ENCODE measurements at places on chromosomes 3 and 15.

- no peak for DNase-seq
Observed at GRCh38 chr3:99669879-99670555, 31.6 kb downstream of the COL8A1 start.

DNA sequence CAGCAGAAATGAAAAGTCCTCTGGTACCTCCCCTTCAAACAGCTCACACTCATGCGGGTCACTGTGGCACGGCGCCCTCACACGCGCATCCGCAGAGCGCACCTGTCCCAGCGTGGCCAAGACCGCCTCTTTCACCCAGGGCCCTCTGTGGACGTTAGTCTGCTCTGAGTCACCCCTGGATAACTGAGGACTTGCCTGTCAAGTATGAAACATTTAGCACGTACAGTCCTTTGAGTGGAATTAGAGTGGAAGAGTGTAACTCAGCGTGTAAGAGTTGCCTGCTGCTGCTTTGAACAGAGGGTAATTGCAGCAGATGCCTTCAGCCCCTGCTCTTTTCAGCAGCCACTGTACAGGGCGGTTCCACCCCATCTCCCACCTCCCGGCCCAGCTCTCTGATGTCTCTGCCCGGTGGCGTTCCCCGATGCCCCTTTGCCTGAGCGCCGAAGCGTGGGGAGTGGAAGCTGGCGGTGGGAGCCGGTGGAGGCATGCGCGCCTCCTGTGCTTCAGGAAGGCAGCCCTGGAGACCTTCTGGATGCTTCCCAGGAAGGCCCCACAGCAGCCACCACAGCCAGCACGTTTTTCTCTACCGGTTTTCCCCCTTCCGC is 23.0 kb downstream of the CPN2 start:
- no peak for DNase-seq

DNA sequence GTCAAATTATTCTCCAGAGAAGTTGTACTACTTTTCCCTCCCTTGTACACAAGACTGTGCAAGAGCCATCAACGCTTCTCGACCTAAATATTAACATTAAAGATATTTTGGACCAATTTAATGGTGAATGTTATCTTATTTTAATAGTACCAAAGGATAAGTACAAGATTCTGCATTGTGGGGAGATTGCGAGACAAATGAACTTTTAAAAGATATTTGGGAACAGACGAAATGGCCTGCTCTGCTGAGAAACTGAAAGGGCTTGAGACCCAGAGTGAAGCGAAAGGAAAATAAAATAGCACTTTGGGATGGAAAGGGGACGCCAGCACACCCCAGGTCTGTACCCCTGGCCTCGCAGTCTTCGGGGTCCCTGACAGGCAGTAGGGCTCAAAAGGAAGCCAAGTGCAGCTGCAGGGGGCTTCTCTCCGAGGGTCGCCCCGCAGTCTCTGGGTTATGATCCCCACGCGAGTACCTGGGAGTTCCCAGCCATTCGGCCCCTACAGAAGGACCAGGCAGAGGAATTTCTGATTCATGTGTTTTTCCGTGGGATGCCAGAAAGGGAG is 97.6 kb upstream of the VGLL3 start:
- DNase-seq, result no peak

- no peak for DNase-seq
Observed at GRCh38 chr15:31106495-31107300, 5.2 kb upstream of the TRPM1 start.

DNA sequence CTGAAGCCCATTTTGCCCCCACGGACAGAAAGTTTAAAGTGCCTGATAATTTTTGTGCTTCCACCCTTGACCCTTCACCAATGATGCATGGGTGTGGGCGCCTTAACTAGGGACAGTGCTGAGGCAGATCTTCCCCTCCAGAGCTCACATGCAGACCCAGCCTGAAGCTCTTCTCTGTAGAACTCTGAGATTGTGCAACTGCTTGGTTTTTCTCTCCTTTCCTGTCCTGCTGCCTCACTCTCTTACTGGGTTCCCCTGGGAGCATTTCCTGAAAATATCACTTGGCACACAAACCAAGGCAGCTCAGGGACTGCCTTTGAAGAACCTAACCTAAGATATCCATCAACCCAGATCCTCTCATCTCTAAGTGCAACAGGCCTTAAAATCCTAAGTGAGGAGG is 220.3 kb upstream of the STT3B start:
- DNase-seq, result no peak

GRCh38 chr15:47678040-47678439 is 39.3 kb upstream of the SEMA6D start:
- no peak for DNase-seq

GRCh38 chr3:187743195-187744141 is 1.8 kb downstream of the BCL6 start:
- DNase-seq, result peak; percentile 56

DNA sequence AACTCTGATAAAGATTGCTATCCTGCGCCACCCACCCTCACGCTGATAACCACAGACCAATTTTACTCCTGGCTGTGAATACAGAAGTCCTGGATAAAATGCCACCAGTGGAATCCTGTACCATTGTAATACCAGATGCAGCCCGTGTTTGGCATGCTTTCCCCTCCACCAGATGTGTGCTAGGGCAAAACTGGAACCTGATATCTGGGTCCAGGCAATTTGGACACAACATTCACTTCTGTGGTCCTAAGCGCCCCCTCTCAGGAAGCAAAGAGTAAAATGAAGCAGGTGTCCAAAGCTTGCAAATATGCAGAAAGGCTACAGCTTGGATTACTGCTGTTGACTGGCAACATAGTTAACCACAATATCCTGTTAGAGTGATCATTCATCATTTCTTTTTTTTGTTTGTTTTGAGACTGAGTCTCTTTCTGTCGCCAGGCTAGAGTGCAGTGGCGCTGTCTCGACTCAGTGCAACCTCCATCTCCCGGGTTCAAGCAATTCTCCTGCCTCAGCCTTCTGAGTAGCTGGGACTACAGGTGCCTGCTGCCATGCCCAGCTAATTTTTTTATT is 32.8 kb downstream of the LOXL1 start:
- no peak for DNase-seq
